ENCODE measurements at places on chromosomes 5 and 9. TPM values are rescaled to one million over a fixed set of nuclear protein-coding genes. Genes with fewer than 3 reads are reported as not detected.

LCN1 gene
- not detected for total RNA-seq

TPPP gene
- 40.6 TPM for total RNA-seq

LCN15 gene
- not detected for total RNA-seq

SPATA31A7 gene
- not detected for total RNA-seq

MLANA gene
- not detected for total RNA-seq

PTAR1 gene
- total RNA-seq = 30.8 TPM

LHFPL2 gene
- 79.6 TPM for total RNA-seq

SPATA31C1 gene
- total RNA-seq = not detected

OR1Q1 gene
- not detected for total RNA-seq

DNA sequence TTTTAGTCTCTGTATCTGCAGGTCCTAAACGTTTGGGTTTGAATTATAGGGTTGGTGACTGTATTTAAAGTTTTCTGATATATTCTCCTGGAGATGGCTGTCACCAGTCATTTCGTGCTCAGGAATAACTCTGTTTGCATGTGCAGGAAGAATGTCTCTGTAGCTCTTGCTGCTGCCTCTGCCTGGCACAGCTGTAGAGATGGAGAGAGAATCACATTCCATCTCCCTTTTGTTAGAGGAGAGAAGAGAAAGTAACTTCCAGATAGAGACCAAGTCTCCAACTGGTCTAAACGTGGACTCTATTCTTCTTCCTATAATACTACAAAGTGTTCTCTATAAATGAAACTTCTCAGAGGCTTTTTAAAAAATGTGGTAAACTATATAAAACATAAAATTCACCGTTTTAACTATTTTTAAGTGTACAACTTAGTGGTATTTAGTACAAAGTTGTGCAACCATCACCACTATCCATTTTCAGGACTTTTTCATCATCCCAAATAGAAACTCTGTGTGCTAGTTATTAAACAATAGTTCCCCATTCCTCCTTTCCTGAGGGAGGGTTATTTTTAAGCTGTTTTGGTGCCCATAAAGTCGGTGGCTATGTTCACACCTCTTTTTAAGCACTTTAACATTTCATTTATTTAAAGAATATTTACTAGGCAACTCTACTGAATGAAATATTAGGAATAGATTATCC, 20.7 kb upstream of the STARD4 start:
- no peak for DNase-seq

DNA sequence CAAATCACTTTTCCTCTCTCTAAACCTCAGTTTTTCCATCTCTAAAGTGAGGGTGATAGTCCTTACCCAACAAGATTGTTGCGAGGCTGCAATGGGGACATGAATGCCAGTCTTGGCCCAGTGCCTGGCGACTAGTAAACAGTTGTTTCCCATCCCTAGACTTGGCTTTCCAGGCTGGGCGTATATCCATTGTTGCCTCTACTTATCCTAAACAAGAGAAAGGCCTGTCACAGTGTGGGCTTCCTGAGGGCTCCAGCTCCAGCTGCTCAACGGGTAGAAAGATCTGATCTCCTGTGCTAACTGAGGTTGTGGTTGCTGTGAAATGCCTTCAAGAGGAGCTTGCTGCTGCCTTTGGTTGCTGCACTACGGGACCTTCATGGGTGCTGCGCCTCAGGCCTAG, 142.0 kb downstream of the NSG2 start:
- no peak for DNase-seq

GRCh38 chr5:139711906-139712224, 63.7 kb downstream of the CXXC5 start:
- no peak for DNase-seq

DNA sequence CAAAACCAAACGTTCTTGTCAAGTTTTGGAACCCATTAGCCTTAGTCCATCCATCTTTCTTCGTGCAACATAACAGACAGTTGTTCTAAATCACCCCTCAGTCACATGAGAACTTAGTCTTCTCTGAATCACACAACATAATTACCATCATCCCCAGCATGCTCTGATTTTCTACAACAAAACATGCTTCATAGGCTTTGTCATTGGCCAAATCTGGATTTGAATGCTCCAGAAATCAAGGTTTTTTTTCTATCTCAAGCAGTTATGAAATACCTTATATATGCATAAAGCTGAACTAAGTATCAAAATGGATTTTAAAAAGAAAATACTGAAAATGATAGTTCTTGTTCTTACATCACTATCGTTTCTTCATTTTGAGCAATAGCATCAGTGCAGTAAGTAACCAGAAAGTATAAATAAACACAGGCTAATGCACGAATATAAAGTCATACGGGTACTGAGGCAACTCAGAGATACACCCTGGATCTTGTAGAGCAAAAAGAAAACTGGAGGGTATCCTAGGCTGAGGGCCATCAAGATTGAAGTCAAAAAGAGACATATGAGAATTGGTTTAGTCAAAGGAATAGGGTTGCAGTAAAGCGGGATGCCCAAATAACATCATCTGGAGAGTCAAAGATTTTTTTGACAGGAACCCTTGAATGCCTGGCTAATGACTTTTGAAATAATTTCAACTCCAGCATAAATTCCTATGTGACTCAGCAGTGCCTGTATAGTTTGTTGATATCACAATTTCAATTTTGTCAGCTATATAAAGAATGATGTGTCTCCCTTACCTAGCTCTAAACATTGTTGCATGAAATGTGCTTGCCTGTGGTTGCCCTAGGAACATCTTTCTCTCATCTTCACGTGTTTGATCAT, 164.7 kb downstream of the ADAMTSL1 start:
- DNase-seq = no peak

- DNase-seq = no peak
Observed at GRCh38 chr9:35606138-35606504, 1.1 kb downstream of the TESK1 start.

GRCh38 chr5:10982626-10983025, 221.6 kb upstream of the DAP start:
- DNase-seq = no peak

DNA sequence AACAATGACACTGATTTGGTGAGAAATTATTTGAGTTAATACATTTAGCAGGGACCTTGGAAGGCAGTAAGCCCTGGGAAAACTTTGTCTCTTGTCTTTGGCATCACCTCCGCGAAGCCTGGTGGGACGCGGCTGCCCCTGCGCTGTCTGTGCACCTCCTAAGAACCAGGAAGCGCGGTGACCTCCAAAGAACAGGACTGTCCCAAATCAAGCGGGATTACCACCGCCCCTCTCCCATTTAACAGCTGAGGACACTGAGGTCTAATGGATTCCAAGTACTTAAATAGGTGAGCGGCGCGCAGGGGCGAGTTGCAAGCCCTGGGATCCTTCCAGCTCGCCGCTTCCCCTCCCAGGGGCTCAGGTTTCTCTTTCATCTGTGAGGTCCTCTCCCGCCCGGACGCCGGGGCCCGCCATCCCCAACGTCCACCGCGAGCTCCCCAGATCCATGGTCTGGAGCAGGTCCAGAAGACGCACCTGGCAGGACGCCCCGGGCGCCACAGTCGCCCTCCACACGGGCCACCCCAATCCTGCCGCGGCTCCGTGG, 432 bp downstream of the STARD4 start:
- no peak for DNase-seq

- DNase-seq = no peak
Observed at GRCh38 chr5:161094411-161094810, 242.4 kb upstream of the ATP10B start.

DNA sequence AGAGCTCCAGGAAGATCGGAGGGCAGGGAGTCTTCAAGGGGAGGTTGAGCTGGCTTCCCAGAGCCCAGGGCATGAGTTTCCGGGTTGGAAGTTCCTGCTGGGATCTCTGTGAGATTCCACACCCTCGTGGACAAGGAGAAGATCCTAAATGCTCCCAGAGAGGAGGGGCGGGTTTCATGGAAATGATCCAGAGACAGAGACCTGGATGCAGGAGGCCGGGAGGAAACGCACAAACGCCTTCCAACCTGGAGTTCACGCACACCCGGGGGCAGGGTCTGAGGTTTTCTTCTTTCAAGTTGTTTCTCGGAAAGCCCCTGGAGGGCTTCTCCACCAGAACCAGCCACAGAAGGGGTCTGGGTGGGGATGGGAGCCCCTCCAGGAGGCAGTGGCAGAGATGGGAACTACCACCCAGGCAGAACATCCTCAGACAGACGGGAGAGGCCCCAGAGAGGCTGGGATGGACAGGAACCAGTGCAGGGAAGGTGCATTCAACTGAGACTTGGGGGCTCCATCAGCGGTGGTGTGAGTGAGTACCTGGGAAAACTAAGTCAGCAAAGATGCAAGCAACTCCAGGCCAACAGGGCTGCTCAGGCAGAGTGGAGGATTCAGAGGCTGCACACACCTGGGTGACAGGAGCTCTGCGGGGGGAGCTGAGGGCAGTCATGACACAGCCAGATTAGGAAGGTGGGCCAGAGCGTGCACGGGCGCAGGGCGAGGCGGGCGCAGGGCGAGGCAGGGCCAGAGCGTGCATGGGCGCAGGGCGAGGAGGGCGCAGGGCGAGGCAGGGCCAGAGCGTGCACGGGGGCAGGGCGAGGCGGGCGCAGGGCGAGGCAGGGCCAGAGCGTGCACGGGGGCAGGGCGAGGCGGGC, 52.1 kb upstream of the EXOC3 start:
- DNase-seq = no peak

- no peak for DNase-seq
Observed at GRCh38 chr5:144210655-144211054, 40.0 kb downstream of the KCTD16 start.
